ENCODE measurements at places on chromosomes 4 and X.

DNA sequence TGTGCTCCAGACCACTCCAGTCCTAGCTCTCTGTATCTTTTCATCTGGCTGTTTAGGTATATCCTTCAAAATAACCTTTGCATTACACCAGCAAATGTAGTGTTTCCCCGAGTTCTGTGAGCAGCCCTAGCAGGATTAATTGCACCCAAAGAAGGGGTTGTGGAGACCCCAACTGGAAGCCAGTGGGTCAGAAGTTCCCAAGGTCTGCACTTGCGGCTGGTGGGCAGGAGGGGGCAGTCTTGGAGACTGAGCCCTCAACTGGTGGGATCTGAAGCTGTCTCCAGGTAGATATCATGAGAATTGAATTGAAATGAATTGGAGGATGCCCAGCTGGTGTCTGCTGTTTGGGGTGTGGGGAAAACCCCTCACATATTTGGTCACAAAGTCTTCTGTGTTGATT lies 1485.3 kb upstream of the TENM3 start:
- H3K36me3 ChIP-seq, result no peaks in the 10 kb centered on the region
- H3K27ac ChIP-seq, result no peak overlapping the region
- no peak for DNase-seq
- no peaks in the 10 kb centered on the region for H3K27me3 ChIP-seq
- no peak overlapping the region for H3K4me3 ChIP-seq
- H3K4me1 ChIP-seq, result no peaks in the 10 kb centered on the region

GRCh38 chr4:93748373-93749291 lies 79.9 kb upstream of the ATOH1 start:
- H3K4me1 ChIP-seq, result peaks cover 3% of the 10 kb centered on the region
- no peaks in the 10 kb centered on the region for H3K36me3 ChIP-seq
- H3K4me3 ChIP-seq, result no peak overlapping the region
- no peaks in the 10 kb centered on the region for H3K27me3 ChIP-seq

- no peak for DNase-seq
- no peaks in the 10 kb centered on the region for H3K36me3 ChIP-seq
- H3K4me3 ChIP-seq, result no peak overlapping the region
- H3K27me3 ChIP-seq, result no peaks in the 10 kb centered on the region
Measured at GRCh38 chr4:72312032-72312650, 256.9 kb downstream of the ADAMTS3 start.

- DNase-seq, result no peak
- H3K36me3 ChIP-seq, result no peaks in the 10 kb centered on the region
Measured at GRCh38 chr4:137122876-137123275, 409.4 kb downstream of the PCDH18 start.

DNA sequence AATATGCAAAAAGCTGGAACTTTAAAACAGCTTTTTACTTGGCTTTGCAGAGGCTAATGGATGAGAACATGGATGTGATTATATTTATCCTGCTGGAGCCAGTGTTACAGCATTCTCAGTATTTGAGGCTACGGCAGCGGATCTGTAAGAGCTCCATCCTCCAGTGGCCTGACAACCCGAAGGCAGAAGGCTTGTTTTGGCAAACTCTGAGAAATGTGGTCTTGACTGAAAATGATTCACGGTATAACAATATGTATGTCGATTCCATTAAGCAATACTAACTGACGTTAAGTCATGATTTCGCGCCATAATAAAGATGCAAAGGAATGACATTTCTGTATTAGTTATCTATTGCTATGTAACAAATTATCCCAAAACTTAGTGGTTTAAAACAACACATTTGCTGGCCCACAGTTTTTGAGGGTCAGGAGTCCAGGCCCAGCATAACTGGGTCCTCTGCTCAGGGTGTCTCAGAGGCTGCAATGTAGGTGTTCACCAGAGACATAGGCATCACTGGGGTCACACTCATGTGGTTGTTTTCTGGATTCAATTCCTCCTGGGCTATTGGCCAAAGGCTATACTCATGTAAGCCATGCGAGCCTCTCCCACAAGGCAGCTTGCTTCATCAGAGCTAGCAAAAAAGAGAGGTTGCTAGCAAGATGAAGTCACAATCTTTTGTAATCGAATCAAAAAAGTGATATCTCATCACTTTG lies 15.6 kb downstream of the TLR8 start:
- no peak overlapping the region for H3K4me3 ChIP-seq
- H3K27ac ChIP-seq, result no peak overlapping the region
- H3K36me3 ChIP-seq, result no peaks in the 10 kb centered on the region
- H3K27me3 ChIP-seq, result no peaks in the 10 kb centered on the region
- no peaks in the 10 kb centered on the region for H3K4me1 ChIP-seq

DNA sequence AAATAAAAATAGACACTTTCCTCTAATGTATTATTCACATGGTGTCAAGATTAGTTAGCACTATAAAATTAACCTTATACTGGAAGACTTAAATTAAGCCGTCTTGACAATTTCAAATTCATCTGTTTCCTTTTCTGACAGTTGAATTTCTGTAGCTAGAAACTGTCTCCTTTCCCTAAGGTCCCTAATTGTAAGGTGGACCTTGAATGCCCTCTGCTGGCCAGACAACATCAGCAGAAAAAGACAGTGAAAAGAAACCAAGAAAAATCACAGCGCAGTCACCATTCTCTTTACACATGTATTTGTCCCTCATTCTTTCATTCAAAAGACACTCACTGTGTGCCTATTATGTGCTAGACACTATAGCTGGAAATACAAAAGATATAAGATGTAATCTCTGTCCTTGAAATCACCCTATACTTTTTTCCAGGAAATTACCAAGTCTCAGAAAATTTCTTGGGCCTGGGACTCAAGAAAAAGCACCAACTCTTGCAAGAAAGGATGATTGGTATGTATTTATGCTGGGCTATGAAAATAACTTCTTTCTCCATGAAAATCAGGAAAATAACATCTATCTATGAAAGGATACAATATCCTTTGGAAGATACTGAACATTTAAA lies 32.7 kb upstream of the AMBN start:
- DNase-seq, result no peak
- H3K4me3 ChIP-seq, result no peak overlapping the region
- H3K27me3 ChIP-seq, result no peaks in the 10 kb centered on the region
- no peaks in the 10 kb centered on the region for H3K36me3 ChIP-seq
- no peak overlapping the region for H3K27ac ChIP-seq
- H3K4me1 ChIP-seq, result no peaks in the 10 kb centered on the region

- DNase-seq, result no peak
- no peak overlapping the region for H3K4me3 ChIP-seq
- H3K27ac ChIP-seq, result no peak overlapping the region
- no peaks in the 10 kb centered on the region for H3K4me1 ChIP-seq
- no peaks in the 10 kb centered on the region for H3K27me3 ChIP-seq
- H3K36me3 ChIP-seq, result peaks cover 16% of the 10 kb centered on the region
Measured at GRCh38 chr4:153594210-153594609, 89.9 kb upstream of the TLR2 start.

GRCh38 chrX:115409551-115409950 lies 120.0 kb downstream of the LUZP4 start:
- H3K27ac ChIP-seq, result no peak overlapping the region
- no peak for DNase-seq
- no peaks in the 10 kb centered on the region for H3K4me1 ChIP-seq
- no peaks in the 10 kb centered on the region for H3K27me3 ChIP-seq

- DNase-seq, result no peak
- no peak overlapping the region for H3K4me3 ChIP-seq
- no peaks in the 10 kb centered on the region for H3K27me3 ChIP-seq
- H3K4me1 ChIP-seq, result no peaks in the 10 kb centered on the region
- H3K27ac ChIP-seq, result no peak overlapping the region
Measured at GRCh38 chr4:102196221-102196620, 149.1 kb downstream of the SLC39A8 start.

- no peak overlapping the region for H3K27ac ChIP-seq
- DNase-seq, result no peak
- H3K27me3 ChIP-seq, result no peaks in the 10 kb centered on the region
- H3K4me3 ChIP-seq, result no peak overlapping the region
- no peaks in the 10 kb centered on the region for H3K36me3 ChIP-seq
- no peaks in the 10 kb centered on the region for H3K4me1 ChIP-seq
Measured at GRCh38 chr4:15878011-15878410, 60.5 kb downstream of the FGFBP1 start.

DNA sequence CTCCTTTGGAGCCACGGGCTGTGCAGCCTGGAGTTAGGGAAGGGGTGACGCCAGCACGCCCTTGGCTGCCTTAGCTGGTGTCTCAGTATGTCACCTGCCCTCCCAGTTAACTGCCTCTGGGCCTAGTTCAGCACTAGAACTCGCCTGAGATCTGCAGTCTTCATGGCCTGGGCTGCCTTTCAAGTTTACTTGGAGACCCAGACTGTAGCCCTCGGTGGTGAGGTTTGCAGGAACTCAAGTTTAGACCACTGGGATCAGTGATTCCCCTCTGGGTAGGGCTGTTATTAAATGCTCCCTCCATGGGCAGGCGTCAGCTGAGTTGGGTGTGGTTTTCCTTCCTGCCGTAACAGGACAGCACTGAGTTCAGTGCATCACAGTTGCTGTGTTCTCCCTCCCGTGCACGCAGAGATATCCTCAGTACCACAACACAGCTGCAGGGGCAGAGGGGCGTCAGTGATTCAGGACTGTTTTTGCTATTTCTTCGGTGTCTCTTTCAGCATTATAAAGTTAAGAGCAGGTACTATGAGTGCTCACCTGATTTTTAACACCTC lies 30.5 kb downstream of the PLAC8 start:
- H3K36me3 ChIP-seq, result no peaks in the 10 kb centered on the region
- H3K27me3 ChIP-seq, result no peaks in the 10 kb centered on the region
- H3K4me1 ChIP-seq, result no peaks in the 10 kb centered on the region

GRCh38 chr4:184279496-184280061 lies 61.9 kb upstream of the ENPP6 start:
- H3K36me3 ChIP-seq, result no peaks in the 10 kb centered on the region
- H3K4me3 ChIP-seq, result no peak overlapping the region
- peak; percentile 14 for DNase-seq
- H3K4me1 ChIP-seq, result no peaks in the 10 kb centered on the region
- no peak overlapping the region for H3K27ac ChIP-seq
